ENCODE measurements at places on chromosomes 6 and 20. TPM values are rescaled to one million over a fixed set of nuclear protein-coding genes. Genes with fewer than 3 reads are reported as not detected.

BPIFB2 gene
- total RNA-seq, result not detected

DPM1 gene
- total RNA-seq, result 100 TPM

ADGRB3 gene
- total RNA-seq, result not detected

TBXT gene
- not detected for total RNA-seq

RFX6 gene
- total RNA-seq, result not detected

ZBTB24 gene
- 6.4 TPM for total RNA-seq

THBS2 gene
- total RNA-seq, result 216 TPM

TRERF1 gene
- total RNA-seq, result 4.1 TPM

ZSCAN23 gene
- 0.87 TPM for total RNA-seq

PERP gene
- total RNA-seq, result 343 TPM

EYA2 gene
- total RNA-seq, result 0.08 TPM

KIFC1 gene
- 14.0 TPM for total RNA-seq

C6orf52 gene
- 3.1 TPM for total RNA-seq

C6orf132 gene
- total RNA-seq, result 17.4 TPM

SALL4 gene
- not detected for total RNA-seq

PHACTR1 gene
- 1.2 TPM for total RNA-seq

ALDH8A1 gene
- total RNA-seq, result not detected

NHLRC1 gene
- total RNA-seq, result 2.0 TPM

SSR1 gene
- total RNA-seq, result 108 TPM

ATP5F1E gene
- 35.5 TPM for total RNA-seq

AMD1 gene
- total RNA-seq, result 93.4 TPM

LTB gene
- total RNA-seq, result 1.5 TPM

RSPH9 gene
- not detected for total RNA-seq

PNPLA1 gene
- not detected for total RNA-seq

RAET1G gene
- 7.6 TPM for total RNA-seq

KCNK5 gene
- total RNA-seq, result not detected

HRH3 gene
- not detected for total RNA-seq

GSTA2 gene
- total RNA-seq, result not detected

PKHD1 gene
- total RNA-seq, result not detected

DACT2 gene
- total RNA-seq, result 0.16 TPM

SSTR4 gene
- total RNA-seq, result not detected

NKX2-2 gene
- total RNA-seq, result not detected

ABHD16A gene
- total RNA-seq, result 27.8 TPM

MKKS gene
- total RNA-seq, result 9.1 TPM

HUS1B gene
- 0.55 TPM for total RNA-seq

TMEM217 gene
- 0.23 TPM for total RNA-seq

PPP1R10 gene
- total RNA-seq, result 31.6 TPM

IL17F gene
- not detected for total RNA-seq

HAO1 gene
- total RNA-seq, result not detected

KIF25 gene
- not detected for total RNA-seq

EPPIN gene
- total RNA-seq, result not detected

All from hair follicular keratinocyte (primary cell).